ENCODE measurements at places on chromosomes 3 and 15.

DNA sequence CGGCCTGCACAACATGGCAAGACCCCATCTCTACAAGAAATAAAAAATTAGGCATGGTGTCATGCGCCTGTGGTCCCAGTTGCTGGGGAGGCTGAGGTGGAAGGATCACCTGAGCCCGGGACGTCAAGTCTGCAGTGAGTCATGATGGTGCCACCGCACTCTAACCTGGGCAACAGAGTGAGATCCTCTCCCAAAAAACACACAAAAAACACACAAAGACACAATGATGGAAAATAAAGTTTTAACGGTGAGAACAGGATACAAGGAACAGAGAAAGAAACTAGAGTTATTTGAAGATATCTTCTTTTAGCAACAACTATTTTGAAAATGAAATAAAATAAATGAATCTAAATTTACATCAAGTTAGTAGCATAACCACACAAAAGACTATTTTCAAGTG, 12.0 kb downstream of the CLASP2 start:
- DNase-seq, result no peak

GRCh38 chr3:80283783-80284182, 516.0 kb upstream of the ROBO1 start:
- DNase-seq, result no peak

- no peak for DNase-seq
Measured at GRCh38 chr3:172607305-172608121, 84.3 kb upstream of the TNFSF10 start.

- DNase-seq, result no peak
Measured at GRCh38 chr15:25989327-25989726, 126.2 kb upstream of the ATP10A start.

GRCh38 chr3:29465836-29466235, 185.0 kb downstream of the RBMS3 start:
- DNase-seq, result no peak

DNA sequence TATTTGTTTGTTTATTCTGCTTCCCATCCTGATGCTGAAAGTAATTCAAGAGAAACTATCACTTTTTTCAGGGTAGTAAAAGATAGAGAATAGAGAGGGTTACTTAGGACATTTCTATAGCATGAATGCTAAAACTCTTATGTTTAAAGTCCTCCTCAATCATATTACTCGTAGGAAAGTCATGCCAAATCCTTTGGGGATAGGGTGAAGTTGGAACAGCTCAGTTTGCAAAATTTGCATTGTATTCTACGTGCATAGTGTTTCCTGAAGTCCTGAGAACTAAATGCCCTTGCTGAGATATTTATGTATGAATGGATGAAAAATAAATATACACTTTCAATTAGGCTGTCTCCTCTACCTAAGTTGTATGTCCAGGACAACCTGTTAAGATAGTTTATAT, 14.6 kb downstream of the PLSCR5 start:
- no peak for DNase-seq

DNA sequence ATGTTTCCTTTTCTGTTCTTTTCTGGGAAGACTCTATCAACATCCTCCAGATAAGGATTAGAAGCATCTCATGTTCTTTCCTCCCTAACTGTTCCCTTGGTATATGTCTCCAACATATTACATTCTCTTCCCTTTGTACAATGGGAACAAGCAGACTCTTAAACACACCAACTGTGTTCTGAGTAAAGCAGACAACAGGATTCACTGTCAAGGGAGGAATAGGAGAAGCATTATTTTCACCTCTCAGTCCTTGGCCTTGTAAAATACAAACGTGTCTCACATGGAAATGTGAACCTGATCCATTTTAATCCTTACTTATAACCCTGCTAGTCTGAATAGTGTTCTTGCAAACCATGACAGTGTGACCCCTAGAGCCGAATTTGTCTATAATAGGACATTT, 19.6 kb downstream of the GYG1 start:
- no peak for DNase-seq

GRCh38 chr3:98901119-98901391, 440 bp downstream of the DCBLD2 start:
- peak; percentile 28 for DNase-seq

DNA sequence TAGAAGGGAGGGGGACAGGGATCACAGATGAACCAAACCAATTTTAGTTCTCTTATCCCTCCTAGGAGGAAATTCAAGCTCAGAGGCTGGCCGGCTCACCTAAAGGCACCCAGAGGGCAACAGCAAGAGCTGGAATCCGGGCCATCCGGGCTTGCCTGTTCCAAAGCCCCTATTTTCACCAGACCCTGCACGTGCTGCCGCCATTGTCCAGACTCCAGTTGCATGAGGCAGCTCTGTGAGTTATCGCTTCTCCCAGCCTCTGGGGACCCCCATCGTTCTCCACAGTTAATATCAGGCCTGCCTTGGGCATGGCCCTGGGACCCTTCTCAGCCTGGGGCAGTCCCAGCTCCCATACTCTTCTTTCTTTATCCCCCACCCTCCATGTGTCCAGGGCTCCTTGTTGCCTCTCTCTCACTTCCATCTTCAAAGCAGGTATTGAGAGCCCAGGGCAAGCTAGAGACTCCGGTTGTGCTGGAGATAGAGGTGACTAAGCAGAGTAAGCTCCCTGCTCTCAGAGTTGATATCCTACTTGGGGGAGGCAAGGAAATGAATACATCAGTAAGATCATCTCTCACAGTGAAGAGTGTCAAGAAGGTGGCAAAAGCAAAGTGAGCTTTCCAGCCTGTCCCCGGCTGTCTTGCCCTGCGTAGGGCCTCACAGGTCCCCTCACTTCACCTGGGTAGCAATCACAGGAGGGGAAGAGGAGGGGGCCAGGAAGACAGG, 322.8 kb downstream of the UACA start:
- DNase-seq, result no peak

- no peak for DNase-seq
Measured at GRCh38 chr15:40875991-40876730, 2.1 kb upstream of the RHOV start.

DNA sequence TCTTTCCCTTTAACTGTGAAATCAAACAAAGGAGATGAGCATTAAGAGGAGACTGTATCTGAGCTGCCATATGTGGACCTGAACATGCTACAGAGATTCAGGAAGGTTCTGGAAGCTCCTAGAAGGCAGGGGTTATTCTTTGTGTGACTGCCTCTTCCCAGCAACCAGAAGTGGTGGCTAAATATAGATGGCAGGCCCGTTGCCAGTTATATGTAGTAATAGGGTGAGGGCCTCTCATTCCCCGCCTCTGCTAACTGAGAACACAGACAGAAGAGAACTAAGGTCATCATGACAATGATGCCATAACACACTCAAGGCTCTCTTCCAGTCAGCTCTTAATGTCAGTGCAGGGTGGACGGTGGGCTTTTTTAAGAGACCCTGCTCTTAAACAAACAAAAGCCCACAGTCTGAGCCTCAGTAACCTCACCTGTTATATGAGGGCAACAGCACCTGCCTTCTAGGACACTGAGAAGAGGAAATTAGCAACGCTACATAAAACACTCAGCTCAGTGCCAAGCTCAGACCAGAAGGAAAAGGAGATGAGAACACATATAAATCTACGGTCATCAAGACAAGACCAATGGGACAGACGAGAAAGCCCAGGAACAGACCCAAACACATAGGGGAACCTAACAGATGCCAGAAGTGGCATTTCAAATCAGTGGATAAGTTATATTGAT, 22.3 kb downstream of the CFAP92 start:
- DNase-seq, result no peak

DNA sequence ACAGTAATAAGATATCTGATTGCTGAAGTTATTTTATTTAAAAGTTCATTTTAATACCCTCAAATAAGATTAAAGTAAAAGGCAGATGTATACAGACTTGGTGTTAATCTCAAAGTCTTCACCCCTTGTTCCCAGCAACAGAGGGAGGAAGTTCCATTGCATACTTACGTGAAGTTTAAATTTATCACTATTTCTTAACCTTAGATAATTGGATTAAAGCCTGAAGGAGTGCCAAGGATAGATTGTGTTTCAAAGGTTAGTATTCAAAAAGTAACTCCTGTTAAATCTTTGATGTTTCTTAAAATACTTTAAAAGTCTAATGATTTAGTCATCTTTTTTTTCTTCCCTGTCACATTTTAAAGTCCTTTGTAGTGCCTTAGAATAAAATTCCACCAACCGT, 39.3 kb downstream of the ATP1B3 start:
- no peak for DNase-seq

GRCh38 chr3:14151471-14152083, 26.7 kb downstream of the TMEM43 start:
- no peak for DNase-seq

Data from substantia nigra (tissue), 51 donors.